ENCODE measurements at places on chromosomes 16 and 17.

- H3K4me3 ChIP-seq, result peak overlapping the region; percentile 96
- no peaks in the 10 kb centered on the region for H3K27me3 ChIP-seq
- H3K36me3 ChIP-seq, result no peaks in the 10 kb centered on the region
- H3K4me1 ChIP-seq, result peaks cover 80% of the 10 kb centered on the region
- peak overlapping the region; percentile 98 for H3K27ac ChIP-seq
Observed at GRCh38 chr16:23863511-23864422, 28.0 kb downstream of the PRKCB start.

DNA sequence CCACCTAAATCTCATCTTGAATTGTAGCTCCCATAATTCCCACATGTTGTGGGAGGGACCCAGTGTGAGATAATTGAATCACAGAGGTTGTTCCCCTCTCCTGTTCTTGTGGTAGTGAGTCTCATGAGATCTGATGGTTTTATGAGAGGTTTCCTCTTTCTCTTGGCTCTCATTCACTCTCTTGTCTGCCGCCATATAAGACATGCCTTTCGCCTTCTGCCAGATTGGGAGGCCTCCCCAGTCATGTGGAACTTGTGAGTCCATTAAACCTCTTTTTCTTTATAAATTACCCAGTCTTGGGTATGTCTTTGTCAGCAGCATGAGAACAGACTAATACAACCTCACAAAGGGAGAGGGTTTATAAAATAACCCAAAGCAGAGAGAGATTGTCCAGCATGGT is 367.4 kb downstream of the SNX29 start:
- no peaks in the 10 kb centered on the region for H3K36me3 ChIP-seq
- no peak overlapping the region for H3K4me3 ChIP-seq
- H3K4me1 ChIP-seq, result no peaks in the 10 kb centered on the region
- no peak overlapping the region for H3K27ac ChIP-seq

- H3K36me3 ChIP-seq, result no peaks in the 10 kb centered on the region
- H3K27ac ChIP-seq, result no peak overlapping the region
- no peak overlapping the region for H3K4me3 ChIP-seq
Observed at GRCh38 chr16:83717814-83718213, 90.0 kb upstream of the HSBP1 start.

DNA sequence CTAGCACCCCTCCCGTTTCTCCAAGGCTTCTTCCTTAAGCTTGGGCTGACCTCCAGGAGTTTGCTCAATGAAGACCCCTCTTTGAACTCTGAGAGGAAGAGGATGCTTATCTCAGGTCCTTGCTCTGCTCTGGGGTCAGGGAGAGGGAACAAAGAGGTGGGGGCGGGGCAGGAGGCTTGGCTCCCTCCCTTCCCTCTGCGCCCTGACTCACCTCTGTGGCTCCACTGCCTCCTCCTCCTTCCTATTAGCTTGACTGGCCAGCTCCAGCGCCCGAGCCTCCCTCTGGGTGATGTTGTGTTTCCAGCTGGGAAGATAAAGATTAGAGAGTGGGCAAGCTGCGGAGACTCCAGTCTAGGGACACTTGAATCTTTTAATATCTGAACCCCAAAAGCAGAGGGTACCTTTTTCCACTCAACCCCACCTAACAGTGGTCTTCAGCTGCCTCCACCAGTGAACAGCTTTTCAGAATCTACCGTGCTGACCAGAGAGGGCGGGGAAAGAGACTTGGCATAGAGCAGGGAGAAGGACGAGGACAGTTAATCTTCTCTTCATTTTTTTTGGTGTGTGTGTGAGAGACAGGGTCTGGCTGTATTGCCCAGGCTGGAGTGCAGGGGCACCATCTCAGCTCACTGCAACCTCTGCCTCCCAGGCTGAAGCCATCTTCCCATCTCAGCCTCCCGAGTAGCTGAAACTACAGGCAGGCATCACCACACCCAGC is 6.7 kb downstream of the GIP start:
- no peak overlapping the region for H3K4me3 ChIP-seq
- H3K4me1 ChIP-seq, result peaks cover 4% of the 10 kb centered on the region
- no peaks in the 10 kb centered on the region for H3K36me3 ChIP-seq
- H3K27ac ChIP-seq, result no peak overlapping the region
- H3K27me3 ChIP-seq, result peaks cover 37% of the 10 kb centered on the region
- no peak for DNase-seq

- DNase-seq, result no peak
- H3K27ac ChIP-seq, result no peak overlapping the region
- H3K4me1 ChIP-seq, result peaks cover 8% of the 10 kb centered on the region
- peaks cover 70% of the 10 kb centered on the region for H3K27me3 ChIP-seq
- H3K4me3 ChIP-seq, result no peak overlapping the region
Observed at GRCh38 chr16:66425651-66426050, 1.4 kb upstream of the BEAN1 start.

- no peaks in the 10 kb centered on the region for H3K36me3 ChIP-seq
- H3K27me3 ChIP-seq, result no peaks in the 10 kb centered on the region
- no peak for DNase-seq
Observed at GRCh38 chr16:70483426-70483825, 29.0 kb downstream of the FCSK start.

- H3K27ac ChIP-seq, result no peak overlapping the region
- H3K4me1 ChIP-seq, result no peaks in the 10 kb centered on the region
- no peak overlapping the region for H3K4me3 ChIP-seq
- H3K27me3 ChIP-seq, result peaks cover 16% of the 10 kb centered on the region
- H3K36me3 ChIP-seq, result no peaks in the 10 kb centered on the region
- DNase-seq, result no peak
Observed at GRCh38 chr16:27960619-27961295, 102.8 kb downstream of the GSG1L start.

DNA sequence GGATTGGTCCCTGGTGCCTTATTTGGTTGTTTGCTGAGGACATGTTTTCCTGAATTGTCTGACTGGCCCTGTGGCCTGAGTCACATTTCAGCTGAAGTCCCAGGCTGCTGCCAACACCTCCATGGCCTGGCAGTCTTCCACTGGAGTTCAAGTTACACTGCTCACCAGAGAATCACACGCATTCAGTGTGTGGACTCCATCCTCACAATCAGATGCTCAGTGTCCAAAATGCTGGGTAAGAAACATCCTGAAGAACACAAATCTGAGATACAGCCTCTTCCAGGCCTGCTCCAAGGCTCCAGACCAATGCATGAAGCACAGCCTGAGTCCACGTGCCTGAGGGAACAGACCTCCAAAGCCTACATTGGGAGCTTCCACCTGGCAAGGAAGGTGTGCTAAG is 19.2 kb downstream of the CD300LB start:
- DNase-seq, result no peak
- peaks cover 5% of the 10 kb centered on the region for H3K27me3 ChIP-seq
- peaks cover 12% of the 10 kb centered on the region for H3K36me3 ChIP-seq
- H3K27ac ChIP-seq, result peak overlapping the region; percentile 62

DNA sequence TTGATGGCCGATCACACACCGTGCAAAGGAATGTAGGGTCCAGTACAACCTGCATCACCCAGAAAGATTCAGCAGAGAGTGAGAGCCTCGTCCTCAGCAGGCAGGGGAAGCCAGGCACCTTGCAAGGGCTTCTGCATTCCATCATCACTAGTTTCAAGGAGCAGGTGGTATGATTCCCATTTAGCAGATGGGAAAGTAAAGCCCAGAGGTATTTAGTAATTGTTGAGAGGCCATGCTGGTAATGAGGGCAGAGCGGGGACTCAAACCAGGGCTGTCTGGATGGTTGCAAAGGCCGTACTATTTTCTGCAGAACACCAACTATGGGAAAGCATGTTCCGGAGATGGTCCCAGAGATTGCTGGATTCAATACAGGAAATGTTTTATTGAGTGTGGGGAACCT is 65.8 kb upstream of the MRTFB start:
- H3K4me1 ChIP-seq, result peaks cover 26% of the 10 kb centered on the region
- H3K27me3 ChIP-seq, result peaks cover 49% of the 10 kb centered on the region
- H3K36me3 ChIP-seq, result no peaks in the 10 kb centered on the region

- no peaks in the 10 kb centered on the region for H3K27me3 ChIP-seq
- no peak overlapping the region for H3K27ac ChIP-seq
- no peaks in the 10 kb centered on the region for H3K36me3 ChIP-seq
- no peak for DNase-seq
- H3K4me1 ChIP-seq, result no peaks in the 10 kb centered on the region
Observed at GRCh38 chr16:72552654-72553053, 380.7 kb upstream of the PMFBP1 start.

DNA sequence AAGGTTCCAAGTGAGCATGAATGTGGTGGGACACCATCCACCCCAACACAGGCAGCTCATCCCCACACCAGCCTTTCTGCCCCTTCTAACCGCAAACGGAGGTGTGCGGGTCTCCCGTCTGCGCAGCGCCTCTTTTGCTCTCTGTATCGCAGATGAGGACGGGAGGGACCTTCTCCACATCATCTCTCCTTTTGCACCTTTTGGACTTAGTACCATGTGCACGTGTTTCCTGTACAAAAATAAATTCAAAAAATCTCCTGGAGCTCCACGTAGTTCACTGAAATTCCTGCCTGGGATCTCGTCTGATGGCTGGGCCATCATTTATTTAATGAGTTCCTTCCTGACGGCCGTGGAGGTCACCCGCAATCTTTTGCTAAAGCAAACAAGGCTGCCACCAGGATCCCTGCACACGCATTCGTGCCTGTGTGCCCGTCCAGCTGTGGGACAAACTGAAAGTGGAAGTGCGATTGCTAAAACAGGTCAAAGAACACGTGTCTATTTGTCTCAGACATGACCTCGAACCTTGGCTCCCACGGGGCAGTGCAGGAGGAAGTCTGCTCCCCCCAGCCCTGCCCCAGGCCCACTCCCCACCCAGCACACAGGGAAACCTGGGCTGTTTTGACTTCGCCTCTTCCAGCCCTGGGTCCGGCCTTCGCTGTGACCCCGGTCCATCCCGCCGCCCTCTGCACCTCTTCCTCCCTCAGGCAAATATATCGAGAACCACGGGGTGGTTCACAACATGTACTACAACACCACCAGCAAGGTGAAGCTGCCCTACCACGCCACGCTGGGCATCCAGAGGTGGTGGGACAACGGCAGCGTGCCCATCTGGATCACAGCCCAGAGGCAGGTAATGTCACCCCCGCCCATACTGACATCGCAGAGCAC is 2.3 kb downstream of the ENPP7 start:
- no peaks in the 10 kb centered on the region for H3K36me3 ChIP-seq
- H3K27me3 ChIP-seq, result no peaks in the 10 kb centered on the region
- peak overlapping the region; percentile 68 for H3K4me3 ChIP-seq
- H3K4me1 ChIP-seq, result peaks cover 10% of the 10 kb centered on the region

GRCh38 chr17:66964930-66965800 is 658 bp downstream of the CACNG4 start:
- H3K36me3 ChIP-seq, result no peaks in the 10 kb centered on the region
- H3K27me3 ChIP-seq, result peaks cover 64% of the 10 kb centered on the region
- peak overlapping the region; percentile 80 for H3K4me3 ChIP-seq
- peaks cover 14% of the 10 kb centered on the region for H3K4me1 ChIP-seq

DNA sequence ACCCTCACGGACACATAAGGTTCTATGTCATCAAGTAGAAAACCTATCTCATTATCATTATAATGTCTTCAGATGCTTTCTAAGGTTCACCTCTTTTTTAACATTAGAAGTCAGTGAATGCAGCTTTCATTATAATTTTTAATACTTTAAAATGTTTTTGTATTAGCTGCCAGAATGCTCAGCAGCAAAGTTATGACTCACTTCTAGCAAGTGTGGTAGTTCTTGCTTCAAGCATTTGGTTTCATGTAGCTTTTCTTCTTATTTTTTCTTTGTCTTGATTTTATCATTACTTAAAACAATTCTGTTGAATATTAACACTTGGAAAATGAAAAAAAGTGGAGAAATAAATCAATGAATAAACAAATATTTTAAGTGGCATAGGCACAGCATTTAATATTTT is 23.4 kb downstream of the LPCAT2 start:
- H3K4me1 ChIP-seq, result no peaks in the 10 kb centered on the region
- no peak for DNase-seq
- no peak overlapping the region for H3K4me3 ChIP-seq
- no peak overlapping the region for H3K27ac ChIP-seq

DNA sequence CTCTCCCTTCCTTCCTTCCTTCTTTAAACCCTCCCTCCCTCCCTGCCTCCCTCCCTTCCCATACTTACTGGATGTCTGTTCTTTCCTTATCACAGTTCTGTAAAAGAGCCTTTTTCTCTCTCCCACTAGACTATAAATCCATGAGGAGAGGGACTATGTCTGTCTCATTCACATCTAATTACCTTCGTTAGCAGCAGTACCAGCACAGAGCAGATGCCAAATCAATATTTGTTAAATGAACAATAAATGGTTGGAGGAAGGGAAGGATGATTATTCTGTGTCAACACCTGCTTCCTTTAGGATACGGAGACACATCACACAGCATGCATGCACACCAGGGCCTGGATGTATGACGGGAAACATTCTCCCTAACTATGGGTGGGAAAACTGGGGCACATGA is 94.2 kb downstream of the DNAH3 start:
- H3K4me1 ChIP-seq, result no peaks in the 10 kb centered on the region
- DNase-seq, result no peak
- no peak overlapping the region for H3K27ac ChIP-seq
- H3K4me3 ChIP-seq, result no peak overlapping the region
- no peaks in the 10 kb centered on the region for H3K36me3 ChIP-seq
- H3K27me3 ChIP-seq, result peaks cover 28% of the 10 kb centered on the region

DNA sequence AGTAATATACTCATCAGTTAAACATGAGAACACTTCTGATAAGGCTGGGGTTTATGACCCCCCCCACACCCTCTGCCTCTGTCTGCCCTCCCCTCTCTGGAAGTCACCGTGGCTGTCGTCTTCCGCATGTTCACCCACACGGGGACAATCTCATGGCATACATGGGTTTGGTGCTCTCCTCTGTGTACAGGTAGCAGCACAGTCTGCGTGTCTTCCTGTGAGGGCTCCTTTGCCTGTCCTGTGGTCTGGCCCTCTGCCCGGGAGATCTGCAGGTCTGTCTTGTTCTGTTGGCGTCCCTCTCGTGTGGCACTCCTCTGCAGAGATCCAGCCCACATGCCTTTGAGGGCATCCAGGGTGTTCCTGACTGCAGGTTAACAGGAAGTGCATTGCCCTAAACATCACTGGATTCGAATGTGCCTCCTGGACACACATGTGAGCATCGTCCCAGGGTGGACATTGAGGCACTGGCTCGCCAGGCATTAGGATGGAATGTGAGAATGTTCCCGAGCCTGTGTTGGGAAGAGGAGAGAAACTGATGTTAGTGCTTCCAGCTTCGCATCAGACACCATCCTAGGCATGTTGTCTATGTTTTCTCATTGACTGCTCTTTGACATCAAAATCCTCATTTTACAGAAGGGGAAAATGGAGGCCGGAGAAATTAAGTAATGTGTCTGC is 54.5 kb downstream of the NKD1 start:
- no peaks in the 10 kb centered on the region for H3K27me3 ChIP-seq
- no peak overlapping the region for H3K4me3 ChIP-seq
- peak; percentile 19 for DNase-seq
- H3K27ac ChIP-seq, result no peak overlapping the region
- peaks cover 32% of the 10 kb centered on the region for H3K4me1 ChIP-seq
- H3K36me3 ChIP-seq, result no peaks in the 10 kb centered on the region

Measured in activated T-cell treated with anti-CD3 and anti-CD28 coated beads, Interleukin-2, amount 50 U/mL, for 72 hours (primary cell).